Spinal cord (tissue), 10 donors: ENCODE measurements at places on chromosomes 12 and 14.

- DNase-seq, result no peak
These were observed 48.8 kb downstream of the DAO start for GRCh38 chr12:108928695-108929094.

- DNase-seq, result no peak
These were observed 480.0 kb upstream of the SYT1 start for GRCh38 chr12:78384541-78384940.

- no peak for DNase-seq
These were observed 32.8 kb downstream of the MIA2 start for GRCh38 chr14:39266525-39266870.

DNA sequence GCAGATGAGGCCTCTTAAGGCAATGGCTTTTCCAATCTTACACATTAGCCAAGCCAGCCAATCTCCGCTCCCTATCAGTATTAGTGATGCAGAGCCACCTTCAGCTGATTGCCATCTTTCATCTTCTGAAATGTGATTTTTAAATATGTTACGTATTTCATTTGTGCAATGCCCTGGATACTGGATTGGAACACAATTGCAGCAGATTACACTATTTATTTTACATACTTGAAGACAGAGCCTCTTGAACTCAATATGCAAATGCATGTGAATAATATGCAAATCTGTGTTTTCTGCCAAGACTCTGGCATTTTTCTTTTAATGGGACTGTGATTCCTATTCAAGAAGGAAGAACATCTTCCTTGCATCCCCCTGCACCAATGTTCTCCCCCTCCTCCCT, 90.5 kb downstream of the GRIN2B start:
- DNase-seq, result no peak

GRCh38 chr12:67741270-67741669, 92.7 kb downstream of the DYRK2 start:
- DNase-seq, result no peak

- DNase-seq, result no peak
These were observed 22.4 kb downstream of the SOCS2 start for GRCh38 chr12:93594766-93595311.

- no peak for DNase-seq
These were observed 9.2 kb upstream of the RILPL2 start for GRCh38 chr12:123445388-123446332.

GRCh38 chr14:58553959-58554358, 83.8 kb upstream of the DACT1 start:
- no peak for DNase-seq

DNA sequence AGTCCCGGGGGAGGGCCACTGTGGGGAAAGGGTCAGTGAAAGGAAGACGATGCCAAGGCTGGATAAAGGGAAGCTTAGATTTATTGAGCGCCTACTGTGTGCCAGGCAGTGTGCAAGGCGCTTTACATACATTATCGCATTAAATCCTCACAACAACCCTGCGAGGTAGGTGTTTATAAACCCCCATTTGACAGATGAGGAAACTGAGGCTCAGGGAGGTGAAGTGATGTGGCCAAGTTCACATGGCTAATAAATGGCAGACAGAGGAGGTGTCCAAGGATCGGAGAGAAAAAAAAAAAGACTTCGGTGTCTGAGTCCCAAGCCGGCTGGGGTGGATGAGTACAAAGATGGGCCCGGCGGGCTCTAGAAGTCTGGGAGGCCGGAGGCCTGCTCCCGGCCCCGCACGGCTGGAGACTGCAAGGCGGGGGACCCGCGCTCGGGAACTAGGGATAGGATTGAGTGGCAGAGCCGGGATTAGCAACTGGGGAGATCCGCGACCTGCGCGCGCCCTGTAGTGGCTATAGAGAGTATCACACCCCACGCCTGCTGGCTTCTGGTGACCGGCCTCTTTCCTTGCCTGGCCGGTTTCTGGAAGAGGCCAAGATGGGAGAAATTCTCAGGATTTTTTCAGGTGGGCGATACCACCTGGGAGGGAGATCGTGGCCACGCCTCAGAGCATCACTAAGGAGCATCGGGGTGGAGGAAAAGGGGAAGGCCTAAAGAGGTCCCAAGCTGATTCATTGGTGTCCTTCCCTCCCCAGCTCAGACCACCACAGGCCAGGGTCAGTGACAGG, 3.9 kb downstream of the DDN start:
- peak; percentile 90 for DNase-seq

DNA sequence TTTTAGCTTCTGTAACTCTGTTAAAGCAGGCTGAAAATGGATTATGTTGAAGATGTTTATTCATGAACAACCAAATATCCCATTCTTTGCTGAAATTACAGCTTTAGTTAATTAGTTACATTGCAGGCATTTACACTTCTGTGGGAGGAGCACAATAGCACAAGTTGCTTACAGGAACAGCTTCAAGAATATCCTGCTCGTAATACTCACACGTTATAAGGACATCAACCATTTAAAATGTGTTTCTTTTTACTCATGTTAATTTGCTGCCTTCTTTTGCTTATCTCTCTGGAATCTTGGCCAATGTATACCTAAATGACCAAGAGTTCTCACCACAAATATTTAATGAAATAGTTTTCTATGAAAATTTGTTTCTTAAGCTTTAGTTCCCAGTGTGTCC, 305.2 kb upstream of the SYT1 start:
- DNase-seq, result peak; percentile 42

DNA sequence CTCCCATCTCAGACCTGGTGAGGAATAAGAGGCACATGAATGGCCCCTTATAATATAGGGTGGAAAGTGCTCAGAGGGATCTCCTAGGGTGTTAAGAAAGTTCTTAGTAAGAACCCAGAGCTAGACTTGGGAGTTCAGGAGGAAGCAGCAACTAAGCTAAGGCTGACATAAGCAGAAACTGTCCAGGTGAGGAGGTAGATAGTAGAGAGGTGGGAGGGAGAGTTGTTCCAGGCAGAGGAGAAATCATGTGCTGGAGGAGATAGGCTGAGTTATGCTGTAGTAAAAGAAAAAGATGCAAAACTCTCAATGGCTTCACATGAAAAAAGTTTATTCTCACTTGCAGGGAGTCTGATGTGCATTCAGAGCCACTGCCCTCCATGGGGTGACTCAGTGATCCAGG, 50.7 kb downstream of the FOS start:
- no peak for DNase-seq

DNA sequence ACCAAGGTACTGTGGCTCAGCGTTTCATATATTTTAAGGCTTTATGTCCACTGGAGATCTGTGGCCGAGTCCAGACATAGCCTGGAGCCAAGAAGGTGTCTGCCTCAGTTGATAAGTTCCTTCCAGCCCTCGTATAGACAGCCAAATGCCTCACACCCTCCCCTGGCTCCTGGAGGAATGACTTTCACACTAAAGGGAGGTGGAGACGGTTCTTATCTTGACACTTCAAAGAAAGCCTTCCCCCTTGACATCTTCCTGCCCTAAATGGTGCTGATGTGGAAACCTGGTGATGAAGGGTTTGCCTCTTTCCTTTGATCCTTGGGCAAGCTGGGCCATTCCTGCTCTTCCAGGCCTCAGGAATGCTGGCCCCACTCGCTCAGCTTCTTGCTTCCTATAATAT, 474.8 kb upstream of the TBX3 start:
- DNase-seq, result no peak

GRCh38 chr12:120979862-120980696, 1.7 kb downstream of the HNF1A start:
- DNase-seq, result no peak

DNA sequence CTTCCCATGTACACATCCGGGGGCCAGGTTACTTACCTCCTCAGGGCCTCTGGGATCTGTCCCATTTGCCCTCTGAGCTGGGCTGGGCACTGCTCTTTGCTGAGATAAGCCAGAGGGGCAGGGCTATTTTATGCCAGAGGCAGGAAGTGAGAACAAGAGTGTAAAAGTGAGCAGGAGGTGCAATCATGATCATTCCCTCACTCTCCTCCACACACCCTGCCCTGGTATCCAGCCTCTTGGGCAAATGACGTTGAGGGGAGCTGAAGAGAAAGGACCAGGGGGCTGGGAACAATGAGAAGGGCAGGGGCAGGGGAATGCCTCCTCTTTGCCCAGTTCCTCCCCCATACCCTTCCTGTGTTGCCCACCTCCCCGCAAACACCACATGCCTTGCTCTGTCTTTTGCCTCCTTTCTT, 4.2 kb downstream of the LPAR5 start:
- no peak for DNase-seq

DNA sequence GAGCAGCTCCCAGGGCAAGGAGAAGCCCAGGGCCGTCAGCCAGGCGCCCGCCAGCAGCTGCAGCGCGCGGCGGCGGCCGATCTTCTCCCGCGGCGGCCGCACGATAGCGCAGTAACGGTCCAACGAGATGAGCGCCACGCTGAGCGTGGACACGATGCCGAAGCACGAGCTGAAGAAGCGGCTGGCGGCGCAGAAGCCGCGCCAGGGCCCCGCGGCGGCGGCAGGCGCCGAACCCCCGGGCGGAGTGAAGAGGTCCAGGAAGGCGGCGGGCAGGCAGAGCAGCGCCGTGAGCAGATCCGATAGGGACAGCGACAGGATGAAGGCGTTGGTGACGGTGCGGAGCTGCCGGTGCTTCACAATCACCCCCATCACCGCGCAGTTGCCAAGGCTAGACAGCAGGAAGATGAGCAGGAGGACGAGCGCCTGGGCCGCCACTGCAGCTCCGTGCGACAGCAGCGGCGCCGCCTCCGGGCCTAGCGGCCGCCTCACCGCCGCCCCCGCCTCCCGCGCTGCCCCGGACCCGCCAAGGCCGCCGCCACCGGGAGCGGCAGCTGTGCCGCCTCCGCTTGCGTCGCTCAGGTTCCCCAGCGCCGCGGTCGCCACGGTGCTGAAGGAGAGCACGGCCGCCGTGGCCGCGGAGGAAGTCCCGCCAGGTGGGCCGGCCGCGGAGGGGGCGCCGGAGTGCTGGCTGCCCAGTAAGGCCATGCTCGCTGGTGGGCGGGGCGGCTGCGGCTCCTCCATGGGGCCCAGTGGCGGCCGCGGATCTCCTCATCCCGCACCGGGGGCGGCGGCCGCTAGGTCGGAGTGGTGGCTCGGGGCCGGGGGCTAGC, 479 bp downstream of the GPR135 start:
- peak; percentile 48 for DNase-seq

GRCh38 chr14:47466916-47467315, 208.5 kb downstream of the MDGA2 start:
- DNase-seq, result peak; percentile 46

DNA sequence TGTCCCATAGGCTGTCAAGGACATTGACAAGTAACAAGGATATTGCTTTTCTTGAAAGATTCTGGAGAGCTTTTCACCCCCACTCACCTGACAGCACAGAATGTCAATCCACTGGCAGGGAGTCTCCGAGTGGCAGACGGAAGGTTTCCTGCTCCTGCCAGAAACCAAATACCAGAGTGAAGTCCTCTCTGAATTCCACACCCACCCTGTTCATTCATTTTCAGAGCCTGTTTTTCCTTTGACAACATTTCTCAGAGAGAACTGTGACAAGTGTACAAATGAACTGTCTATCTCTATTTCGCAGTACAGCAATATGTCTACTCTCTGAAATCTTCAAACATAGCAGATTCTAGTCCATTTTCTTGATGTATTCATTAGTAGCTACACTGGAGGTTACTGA, 26.2 kb upstream of the BICD1 start:
- DNase-seq, result no peak

- DNase-seq, result no peak
These were observed 1.3 kb upstream of the TGM1 start for GRCh38 chr14:24264298-24264697.

DNA sequence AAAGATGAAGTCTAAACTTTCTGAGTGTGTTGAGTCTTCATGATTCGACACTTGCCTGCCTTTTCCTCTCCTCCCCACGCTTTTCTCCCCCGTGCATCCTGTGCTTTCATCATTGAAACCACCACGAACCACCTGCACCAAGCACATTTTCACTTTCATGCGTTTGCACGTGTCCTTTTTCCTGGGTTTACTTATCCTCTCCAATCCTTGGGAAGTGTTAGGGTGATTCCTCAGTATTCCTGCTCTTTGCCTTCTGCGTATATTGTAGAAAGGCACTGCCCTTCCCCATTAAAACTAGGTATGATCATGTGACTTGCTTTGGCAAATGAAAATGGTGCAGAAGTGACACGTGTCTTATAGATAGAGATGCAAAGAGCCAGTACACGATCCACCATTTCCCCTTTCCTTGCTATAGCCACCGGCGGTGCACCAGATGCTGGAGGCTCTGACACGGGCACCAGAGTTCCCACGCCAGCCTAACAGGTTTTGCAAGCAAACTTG, 106.6 kb downstream of the BRMS1L start:
- DNase-seq, result no peak

DNA sequence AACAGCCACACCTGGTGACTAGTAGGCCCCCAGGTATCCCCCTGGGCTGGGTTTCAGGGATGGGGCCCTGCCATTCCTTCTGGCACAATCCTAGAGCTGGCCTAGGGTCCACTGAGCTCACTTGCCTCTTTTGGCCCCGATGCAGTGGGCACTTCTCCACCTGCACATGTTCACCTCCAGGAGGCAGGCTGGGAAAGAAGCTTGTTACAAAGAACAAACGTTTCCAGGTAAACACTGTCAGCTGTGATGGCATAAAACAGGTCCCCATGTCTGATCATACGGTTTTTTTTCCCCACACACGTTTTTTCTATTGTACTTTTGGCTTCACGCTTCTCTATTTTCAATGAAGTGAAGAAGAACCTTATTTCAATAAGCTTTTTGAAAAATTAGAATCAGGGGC, 15.8 kb upstream of the HVCN1 start:
- no peak for DNase-seq

DNA sequence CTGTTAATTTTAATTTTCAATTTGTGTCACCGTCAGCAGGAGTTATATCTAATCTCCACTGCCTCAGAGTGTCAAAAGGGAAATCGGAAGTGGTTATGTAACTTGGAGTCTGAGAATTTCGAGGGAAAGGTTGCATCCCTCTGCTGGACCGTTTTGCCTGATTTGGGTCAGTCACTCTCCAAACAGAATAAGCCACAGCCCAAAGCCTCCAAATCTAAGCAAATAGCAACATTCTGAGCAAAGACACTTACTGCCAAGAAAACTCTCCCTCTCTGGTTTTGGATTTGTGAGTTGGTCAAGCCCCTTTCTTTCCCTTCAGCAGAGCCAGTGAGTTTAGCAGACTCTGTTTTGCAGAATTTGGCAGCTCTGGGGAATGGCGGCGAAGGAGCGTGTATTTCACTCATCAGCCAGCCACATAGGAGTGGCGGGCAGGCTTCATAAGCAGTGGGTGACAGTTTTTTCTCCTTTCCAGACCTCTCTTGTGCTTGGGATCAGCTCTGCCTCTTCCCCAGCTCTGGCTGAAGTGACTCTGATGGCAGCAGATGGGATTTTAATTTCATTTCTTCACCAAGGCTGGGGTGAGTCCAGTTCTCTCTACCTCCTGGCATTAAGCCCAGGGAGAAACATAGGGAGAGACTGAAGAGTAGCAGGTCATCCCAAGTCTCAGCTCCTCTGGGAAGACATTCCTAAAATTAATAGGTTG, 218.7 kb upstream of the NOS1 start:
- peak; percentile 47 for DNase-seq

GRCh38 chr12:41556176-41556575, 368.1 kb downstream of the PDZRN4 start:
- DNase-seq, result no peak

GRCh38 chr14:93081876-93082570, 33.7 kb downstream of the ITPK1 start:
- no peak for DNase-seq

GRCh38 chr12:48771588-48772112, 17.2 kb downstream of the ADCY6 start:
- no peak for DNase-seq
